ENCODE measurements at places on chromosomes 3 and 15. TPM values are rescaled to one million over a fixed set of nuclear protein-coding genes. Genes with fewer than 3 reads are reported as not detected.

- no peak for DNase-seq
These were observed 64.5 kb downstream of the ADAMTS17 start for GRCh38 chr15:100277087-100277855.

DNA sequence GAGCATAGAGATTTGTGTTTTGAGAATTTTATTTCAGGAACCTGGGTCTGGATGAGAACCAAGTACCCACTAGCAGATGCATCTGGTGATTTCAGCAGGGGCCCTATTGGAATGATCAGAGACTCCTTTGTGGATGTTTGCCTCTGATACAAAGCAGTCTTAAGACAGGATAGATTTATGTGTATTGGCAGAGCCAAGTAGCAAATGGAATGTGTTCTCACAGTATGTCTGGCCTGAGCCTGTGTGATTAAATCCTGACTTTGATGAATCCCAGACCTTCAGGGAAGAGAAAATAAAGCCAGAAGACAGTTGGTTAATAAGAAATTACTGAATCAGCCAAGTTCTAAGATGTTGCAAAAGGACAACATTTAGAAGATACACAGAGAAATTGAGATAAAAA, 755.5 kb upstream of the SEMA6D start:
- DNase-seq = no peak

DNA sequence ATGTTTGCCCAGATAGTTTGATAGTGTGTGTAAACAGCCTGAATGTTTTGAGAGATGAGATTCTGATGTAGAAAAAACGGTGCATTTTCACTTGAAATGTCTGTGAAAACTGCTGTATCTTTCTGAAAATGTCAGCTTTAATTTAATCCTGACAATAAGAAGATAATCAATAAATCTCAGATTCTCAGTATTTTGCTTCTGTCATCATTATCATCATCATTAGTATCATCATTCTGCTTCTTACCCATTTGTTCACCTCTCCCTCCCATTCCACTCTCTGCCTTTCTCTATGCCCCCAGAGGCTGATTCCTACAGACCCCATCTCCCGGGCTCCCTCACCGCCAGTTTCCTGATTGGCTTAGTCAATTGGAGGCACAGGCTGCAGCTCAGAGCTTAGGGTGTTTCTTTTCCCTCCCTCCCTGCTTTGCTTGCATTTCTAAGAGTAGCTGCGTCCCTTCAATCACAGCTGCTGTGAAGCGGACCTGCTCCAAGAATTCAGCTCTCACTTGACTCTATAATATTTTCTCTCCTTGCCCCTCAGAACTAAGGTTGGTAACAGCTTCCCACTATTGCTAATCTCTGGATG, 8.2 kb upstream of the SNTN start:
- DNase-seq = no peak

DNA sequence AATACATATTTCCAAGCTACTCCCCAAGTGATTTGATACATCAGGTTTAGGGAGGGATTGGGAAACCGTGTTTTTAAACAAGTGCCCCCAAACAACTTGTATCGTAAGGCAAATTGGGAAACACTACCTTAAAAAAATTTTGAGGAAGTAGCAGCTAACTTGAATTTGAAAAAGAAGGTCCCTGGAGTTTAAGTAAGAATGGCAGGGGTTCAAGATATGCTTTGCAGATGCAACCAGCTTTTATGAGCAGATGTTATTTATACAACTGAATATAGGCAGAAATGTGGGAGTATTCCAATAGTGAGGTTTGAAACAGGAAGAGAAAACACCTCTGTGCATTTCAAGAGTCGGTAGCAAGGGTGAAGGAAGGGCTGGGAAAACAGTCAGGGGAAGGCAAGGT, 139.6 kb downstream of the IL20RB start:
- DNase-seq = no peak

DNA sequence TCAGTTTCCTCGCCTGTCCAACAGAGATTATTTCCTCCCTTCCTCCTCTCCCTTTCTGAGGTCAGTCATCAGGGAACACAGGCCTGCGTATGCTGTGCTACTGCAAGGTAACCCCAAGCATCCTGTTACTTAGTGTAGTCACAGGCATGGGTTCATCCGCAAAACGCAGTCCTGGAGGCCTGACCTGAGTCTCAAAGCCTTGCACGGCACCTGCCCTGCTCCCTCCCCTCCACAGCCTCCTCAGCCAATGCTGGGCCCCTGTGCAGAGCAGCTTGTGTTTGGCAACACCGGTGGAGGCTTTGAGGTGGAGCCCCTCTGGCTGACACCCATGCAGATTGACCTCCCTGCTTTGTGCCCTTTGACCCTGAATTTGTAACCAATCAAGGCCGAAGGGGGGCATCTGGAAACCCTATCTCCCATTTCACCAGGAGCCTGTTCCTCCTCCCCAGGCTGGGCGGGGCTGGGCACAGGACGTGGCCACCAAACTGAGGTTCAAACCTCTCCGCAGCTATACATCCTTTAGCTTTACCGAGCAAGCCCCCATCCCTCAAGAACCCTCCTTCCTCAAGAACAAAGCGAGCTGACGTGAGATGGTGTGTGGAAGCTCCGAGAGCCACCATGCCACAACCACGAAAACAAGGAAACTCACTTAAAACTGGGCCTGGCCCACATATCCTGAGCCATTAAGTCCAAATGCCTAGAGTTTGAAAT, 21.5 kb downstream of the TKT start:
- DNase-seq = no peak

DNA sequence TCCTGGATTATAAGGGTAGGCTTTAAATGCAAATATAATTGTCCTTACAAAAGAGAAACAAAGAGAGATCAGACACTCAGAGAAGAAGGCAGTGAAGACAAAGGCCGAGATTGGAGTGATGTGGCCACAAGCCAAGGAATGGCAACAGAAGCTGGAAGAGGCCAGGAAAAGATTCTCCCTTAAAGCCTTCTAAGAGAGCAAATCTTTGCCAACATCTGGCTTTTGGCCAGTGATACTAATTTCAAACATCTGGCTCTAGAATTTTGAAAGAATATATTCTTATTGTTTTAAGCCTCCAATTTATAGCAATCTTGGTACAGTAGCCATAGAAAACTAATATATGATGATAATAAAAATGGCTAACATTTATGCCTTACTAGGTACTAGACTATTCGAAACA, 615.8 kb upstream of the ZNF385D start:
- DNase-seq = no peak

- peak; percentile 58 for DNase-seq
These were observed 768 bp downstream of the UBXN7 start for GRCh38 chr3:196431181-196432136.

DNA sequence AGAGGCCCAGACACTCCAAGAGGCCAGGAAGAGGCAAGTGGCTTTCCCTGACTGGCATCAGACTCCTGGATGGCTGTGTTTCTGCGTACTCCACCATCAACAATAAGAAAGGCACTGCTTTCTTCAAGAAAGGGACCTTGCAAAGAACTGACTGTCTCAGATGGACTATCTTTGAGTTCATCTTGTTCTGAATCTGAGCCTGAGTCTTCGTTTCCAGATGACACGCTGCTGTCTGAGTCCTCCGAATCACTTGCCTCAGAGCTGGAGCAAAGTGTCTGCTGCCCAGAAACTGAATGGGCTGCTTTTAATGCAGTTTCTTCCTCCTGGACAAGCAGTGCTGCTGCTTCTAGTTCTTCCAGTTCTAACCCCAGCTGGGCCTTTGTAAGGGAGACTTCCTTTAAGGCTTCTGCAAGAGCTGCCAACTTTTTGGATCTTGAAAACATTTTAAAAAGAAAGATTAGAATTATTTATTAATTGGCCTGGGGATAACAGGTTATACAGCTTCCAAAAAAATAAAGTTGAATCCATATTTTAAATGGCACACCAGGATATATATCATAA, 97.8 kb downstream of the SHQ1 start:
- DNase-seq = no peak

DNA sequence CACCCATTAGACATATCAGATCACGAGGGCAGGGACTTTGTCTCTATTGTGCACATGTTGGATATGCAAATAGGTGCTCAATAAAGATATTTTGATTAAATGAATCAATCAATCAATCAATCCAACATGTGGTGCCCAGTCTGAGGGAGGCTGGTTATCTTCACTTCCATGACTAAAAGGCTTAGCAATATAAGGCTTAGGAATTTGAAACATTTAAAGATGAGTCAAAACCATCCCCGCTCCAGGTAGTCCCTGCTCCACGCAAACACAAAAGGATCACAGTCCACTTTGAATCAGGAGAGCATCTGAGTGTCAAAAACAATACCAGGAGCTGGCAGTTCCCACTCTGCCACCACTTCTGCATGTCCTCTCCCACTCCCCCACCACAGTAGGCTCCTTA, 25.8 kb upstream of the PRICKLE2 start:
- no peak for DNase-seq

DNA sequence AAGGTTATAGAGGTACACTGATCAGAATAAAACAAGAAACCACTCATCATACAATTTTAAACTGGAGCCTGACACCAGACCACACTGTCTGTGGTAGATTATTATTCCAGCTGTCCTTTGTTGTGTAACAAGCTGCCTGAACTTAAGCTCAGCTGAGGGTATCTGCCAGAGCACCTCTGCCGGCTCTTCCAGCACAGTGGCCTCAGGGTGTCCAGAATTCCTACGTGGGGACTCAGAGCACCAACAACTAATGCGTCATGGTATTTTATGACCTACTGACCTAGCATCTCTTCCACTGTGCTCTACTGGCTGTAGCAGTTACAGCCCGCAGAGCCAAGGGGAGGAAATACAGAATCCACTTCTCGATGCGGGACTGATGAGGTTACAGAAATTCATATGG, 15.6 kb upstream of the RAF1 start:
- DNase-seq = peak; percentile 41

DNA sequence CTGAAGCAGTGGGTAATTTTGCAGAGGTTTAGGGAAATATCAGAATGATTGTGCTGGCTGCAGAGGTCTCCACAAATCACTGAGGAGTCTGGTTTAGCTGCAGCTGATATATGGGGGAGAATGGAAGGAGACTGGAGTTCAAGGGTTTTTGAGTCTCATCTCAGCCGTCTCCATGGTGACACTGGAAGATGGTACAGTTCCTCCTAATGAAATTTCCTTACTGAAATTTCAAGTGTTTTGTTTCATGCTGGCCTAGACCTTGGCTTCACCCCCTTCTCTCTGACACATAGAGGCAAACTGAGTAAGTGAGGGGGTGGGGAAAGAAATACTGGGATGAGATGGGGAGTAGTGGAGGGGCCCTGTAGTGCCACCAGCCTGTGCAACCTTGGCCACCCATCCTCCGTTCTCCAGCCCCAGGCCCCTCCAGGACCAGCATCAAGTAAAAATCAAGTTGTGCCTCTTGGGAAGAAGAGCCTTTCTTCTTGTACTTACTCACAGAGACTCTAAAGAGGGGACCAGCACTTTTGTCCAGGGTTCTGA, 17.8 kb upstream of the MORF4L1 start:
- DNase-seq = no peak

GRCh38 chr3:195739561-195740111, 18.9 kb downstream of the MUC20 start:
- DNase-seq = no peak

- DNase-seq = peak; percentile 41
These were observed 283.1 kb upstream of the NR2F2 start for GRCh38 chr15:96047255-96047931.

- DNase-seq = no peak
These were observed 11.4 kb downstream of the TIPARP start for GRCh38 chr3:156685752-156686151.

DNA sequence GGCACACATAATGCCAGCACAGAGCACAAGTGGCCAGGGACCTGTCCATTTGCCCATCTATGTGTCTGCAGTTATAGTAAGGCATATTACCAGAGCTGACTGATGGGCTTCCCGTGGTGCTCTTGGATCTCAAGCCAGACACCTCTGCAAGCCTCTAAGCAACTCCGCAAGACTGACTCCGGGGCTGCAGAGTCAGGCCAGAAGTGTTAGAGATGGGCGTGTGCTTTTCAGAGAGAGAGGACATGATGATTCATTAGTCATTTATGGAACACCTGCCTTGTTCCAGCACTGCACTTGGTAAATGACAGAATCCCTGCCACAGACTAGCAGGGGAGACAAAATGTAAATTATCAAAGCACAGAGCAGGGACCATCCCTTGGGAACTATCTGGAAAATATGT, 559.0 kb downstream of the PDCD6IP start:
- peak; percentile 12 for DNase-seq

DNA sequence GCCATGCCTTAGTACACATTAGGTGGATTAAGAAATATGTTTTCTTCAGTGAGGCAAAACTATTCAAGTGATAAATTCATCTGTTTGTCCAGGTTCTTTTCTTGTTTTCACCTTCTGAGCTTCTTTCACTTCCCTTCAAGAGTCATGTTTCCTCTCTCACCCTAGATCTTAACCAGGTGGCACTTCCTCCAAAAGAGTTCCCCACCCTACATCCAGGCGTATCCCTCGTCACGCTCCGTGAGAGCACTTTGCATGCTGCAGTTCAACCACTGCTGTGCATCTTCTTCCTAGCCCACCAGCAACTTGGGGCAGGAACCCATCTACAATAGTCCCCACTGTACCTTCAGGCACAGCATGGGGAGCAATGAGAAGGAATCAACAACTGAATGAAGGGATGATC, 28.9 kb downstream of the OSBPL10 start:
- no peak for DNase-seq

GRCh38 chr3:17639257-17639656, 103.2 kb downstream of the TBC1D5 start:
- DNase-seq = peak; percentile 83

DNA sequence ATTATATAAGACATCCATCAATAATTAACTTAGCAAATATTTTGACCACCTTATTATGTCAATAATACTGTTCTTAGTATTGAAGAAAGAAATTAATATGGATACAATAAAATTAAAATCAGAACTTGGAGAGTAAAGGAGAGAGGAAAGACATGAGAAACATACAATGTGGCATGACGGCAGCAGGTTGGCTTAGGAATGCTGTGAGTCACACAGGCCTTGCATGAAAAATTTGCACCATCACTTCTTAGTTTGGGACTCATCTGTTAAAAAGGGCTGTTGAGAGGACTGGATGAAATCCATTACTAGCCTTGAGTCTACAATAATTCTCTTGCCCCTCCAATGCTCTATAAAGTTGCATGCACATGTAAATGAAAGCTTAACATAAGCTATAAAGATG, 880.8 kb downstream of the ROBO1 start:
- DNase-seq = peak; percentile 70

- DNase-seq = peak; percentile 15
These were observed 12.7 kb upstream of the CFAP100 start for GRCh38 chr3:126381966-126382365.

AADACL2 gene
- total RNA-seq = not detected

PLA2G4B gene
- 8.2 TPM for total RNA-seq

CLDN18 gene
- total RNA-seq = not detected

EFHB gene
- 0.26 TPM for total RNA-seq

ZBTB38 gene
- total RNA-seq = 59.0 TPM

GOLGA8B gene
- total RNA-seq = 48.7 TPM

FBXW12 gene
- not detected for total RNA-seq

ROPN1B gene
- total RNA-seq = 0.13 TPM

LYZL4 gene
- total RNA-seq = not detected

TNFSF10 gene
- 24.6 TPM for total RNA-seq

C3orf49 gene
- total RNA-seq = not detected

CLSTN2 gene
- under 0.01 TPM for total RNA-seq

FBLN2 gene
- total RNA-seq = 4.7 TPM

PRR20G gene
- not detected for total RNA-seq

PCOLCE2 gene
- 1.1 TPM for total RNA-seq

Measured in bronchial epithelial cell (primary cell).